ENCODE measurements at places on chromosomes 16 and 17.

GRCh38 chr17:17782523-17783115 is 54.2 kb downstream of the SREBF1 start:
- peak; percentile 58 for DNase-seq

DNA sequence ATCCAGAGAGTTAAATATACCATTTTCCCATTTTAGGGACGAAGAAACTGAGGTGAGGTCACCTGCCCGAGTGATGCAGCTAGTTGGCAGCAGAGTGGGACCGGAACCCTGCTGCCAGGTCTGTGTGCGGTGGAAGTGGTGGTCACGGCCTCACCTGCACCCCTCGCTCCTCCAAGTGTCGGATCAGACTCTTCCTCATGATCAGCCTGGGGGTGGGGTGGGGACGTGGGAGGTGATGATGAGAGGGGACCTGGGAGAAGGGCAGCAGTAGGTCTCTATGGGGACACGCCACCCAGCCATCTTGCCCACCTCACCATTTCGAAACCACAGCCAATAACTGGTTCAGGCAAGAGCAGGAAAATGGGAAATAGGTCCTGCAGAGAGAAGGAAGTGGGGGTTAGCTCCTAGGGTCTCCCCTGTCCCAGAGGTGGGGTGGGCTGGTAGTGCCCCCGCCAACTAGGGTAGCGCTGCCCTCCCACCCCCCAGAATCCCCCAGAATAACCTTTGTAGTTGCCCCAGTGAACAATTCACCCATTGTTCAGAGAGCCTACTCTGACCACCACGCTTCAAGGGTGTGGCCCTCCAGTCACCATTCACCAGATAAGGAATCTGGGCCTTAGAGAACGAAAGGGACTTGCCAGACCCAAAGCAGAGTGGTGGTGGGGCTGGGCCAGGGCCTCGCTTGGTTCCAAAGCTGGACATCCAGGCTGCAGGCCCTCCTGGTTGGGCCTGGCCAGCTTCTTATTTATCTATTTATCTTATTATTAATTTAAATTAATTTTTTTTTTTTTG is 5.1 kb downstream of the GDPD3 start:
- DNase-seq = no peak

DNA sequence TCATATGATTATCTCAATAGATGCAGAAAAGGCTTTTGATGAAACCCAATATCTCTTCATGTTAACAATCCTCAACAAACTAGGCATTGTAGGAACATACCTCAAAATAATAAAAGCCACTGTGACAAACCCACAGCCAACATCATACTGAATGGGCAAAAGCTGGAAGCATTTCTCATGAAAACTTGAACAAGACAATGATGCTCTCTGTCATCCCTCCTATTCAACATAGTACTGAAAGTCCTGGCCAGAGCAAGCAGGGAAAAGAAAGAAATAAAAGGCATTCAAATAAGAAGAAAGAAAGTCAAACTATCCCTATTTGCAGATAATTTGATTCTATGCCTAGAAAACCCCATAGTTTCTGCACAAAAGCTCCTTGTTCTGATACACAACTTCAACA is 999.2 kb upstream of the GOT2 start:
- no peak for DNase-seq

GRCh38 chr16:88610909-88611812 is 27.2 kb upstream of the IL17C start:
- no peak for DNase-seq

GRCh38 chr16:17647879-17648872 is 177.4 kb upstream of the XYLT1 start:
- DNase-seq = no peak

GRCh38 chr16:52929478-52930400 is 123.0 kb downstream of the CHD9NB start:
- DNase-seq = no peak

DNA sequence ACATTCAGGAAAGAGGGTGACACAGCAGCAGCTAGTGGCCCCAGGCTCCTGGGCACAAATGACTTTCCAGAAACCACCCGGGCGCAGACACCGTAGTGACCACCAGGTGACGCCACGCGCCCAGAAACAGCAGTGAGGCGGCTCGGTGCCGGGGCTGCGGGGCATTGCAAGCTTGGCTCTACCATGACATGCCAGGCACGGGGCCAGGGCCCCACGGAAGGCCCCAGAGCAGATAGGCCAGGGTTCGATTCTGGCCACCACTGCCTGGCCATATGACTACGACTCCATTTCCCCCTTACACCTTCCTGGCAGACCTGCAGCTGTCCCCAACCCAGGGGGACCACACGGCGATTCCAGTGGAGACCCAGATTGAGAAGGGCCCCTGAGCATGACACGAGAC is 6.7 kb downstream of the RHBDF1 start:
- DNase-seq = peak; percentile 53

All from amygdala (tissue), 56 donors.